ENCODE measurements at places on chromosomes 3 and 15.
A peak's percentile ranks its signal among the peaks of the same experiment; 100 is the strongest.

GRCh38 chr3:52763466-52763865, 7.3 kb downstream of the NEK4 start:
- no peak for DNase-seq

- no peak for DNase-seq
Measured at GRCh38 chr3:170862618-170863374, 7.2 kb downstream of the RPL22L1 start.

DNA sequence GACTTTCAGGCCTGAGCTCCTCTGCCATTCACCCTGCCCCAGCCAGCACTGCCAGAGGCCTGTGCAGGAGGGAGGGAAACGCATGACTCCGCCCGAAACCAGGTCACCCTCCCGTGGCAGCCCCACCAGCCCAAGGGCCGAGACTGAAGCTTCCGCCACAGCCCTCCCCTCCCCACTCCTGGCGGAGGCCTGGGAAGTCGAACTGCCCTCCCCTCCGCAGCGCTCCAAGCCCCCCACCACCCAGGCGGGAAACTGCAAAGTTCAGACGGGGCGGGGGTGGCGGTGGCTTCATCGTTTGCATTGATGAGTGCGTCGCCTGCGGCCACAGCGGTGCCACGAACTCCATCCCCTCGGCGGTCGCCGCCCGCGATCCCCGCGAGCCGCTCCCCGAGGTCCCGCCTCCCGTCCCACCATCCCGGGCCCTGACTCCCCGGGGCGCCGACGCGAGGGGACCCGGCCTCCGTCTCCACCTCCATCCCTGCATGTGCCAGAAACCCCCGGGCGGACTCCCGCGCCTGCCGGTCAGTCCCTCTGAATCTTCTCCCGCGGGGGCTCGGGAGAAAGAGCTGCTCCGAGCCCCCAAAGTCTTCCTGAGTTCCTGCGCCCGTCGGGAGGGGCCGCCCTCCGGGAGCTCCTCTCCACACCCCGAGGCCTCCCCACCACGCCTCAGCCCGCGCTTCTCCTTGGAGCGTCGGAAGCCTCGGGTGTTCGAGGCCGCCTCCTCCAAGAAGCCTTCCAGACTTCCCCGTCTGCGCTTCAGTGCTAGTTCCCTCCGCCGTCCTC, 698 bp downstream of the MELTF start:
- DNase-seq, result no peak

DNA sequence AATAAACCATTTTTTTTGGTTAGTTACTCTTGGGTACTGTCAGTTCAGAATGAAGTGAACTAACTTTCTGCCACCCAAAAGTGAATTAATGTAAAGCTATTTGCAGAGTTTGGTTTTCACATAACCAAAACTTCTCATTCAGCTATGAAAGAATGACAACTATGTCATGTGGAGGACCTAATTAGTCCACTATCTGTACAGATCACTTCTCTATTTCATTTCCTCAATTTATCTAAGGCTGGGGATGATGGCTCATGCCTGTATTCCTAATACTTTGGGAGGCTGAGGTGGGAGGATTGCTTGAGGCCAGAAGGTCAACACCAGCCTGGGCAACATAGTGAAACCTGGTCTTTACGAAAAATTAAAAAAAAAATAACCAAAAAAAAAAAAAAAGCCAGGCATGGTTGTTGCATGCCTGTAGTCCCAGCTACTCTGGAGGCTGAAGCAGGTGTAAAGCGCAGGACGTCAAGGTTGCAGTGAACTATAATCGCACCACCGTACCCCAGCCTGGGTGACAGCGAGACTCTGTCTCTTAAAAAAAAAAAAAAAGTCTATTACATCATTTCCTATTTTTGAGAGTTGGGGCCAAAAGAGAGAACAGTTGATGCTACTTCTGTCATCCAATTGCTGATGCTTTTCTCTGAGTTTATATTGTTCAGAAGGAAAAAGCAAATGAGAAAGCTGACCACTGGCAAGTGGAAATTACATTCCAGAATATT, 8.7 kb downstream of the HYPK start:
- DNase-seq, result no peak

GRCh38 chr3:158728851-158729250, 3.4 kb downstream of the RARRES1 start:
- DNase-seq, result peak; percentile 21

- DNase-seq, result no peak
Measured at GRCh38 chr3:56975567-56975966, 84.9 kb upstream of the SPATA12 start.

DNA sequence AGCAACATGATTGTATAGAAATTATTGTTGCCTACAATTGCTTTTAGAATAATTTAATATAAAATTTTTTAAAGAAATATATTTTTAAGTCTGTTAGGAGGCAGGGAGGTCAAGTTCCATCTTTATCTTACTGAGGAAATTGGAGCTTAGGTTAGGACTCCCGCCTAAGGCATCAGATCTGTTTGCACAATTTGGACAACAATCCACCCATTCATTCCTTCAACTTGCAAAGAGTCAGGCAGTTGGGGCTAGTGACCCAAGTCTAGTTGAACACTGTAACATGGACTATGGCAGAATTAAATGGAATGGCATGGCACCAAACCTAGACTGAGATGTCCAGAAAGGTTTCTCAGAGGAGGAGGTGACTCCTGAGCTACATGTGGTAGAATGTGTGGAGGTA, 149.4 kb upstream of the SETMAR start:
- DNase-seq, result no peak

DNA sequence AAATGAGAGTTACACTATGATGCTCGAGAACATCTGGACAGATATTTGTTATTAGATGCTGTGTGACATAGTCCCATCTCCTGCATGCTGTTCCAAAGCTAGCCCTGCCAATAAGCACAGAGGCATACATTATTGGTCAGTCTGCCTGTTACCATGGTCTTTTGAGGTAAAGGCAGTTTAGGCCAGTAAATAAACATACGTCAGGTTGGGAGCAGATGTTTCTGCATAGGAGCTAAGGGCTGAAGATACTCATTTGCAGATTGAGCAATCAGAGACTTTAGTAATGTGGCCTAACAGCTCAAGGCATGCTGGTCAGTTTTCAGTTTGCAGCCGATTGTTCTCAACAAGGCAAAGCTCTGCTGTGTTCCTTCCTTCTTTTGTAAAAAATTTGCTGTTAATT, 192.9 kb downstream of the ADAMTSL3 start:
- DNase-seq, result no peak

DNA sequence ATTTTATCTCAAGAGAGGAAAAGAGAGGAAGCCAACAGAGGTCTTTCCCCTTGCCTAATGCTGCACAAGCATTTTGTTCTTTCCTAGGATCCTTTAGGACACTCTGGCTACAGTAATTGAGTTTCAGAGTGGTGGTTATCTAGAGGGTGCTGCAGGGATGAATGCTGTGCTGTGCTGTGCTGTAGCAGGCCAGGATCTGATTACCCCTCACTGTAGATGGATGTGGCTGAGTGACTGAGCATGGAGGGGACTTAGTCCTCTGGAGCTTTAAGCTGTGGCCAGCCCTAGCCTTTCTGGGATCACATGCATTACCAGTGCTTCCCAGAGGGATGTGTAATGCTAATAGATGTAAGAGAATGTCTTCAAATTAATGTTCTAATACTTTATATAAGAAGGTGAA, 94.8 kb downstream of the SLC9A9 start:
- no peak for DNase-seq

GRCh38 chr15:66219339-66219738, 34.2 kb downstream of the MEGF11 start:
- no peak for DNase-seq

GRCh38 chr3:125386811-125387210, 11.7 kb upstream of the ZNF148 start:
- DNase-seq, result no peak

GRCh38 chr3:79994397-79994796, 226.6 kb upstream of the ROBO1 start:
- no peak for DNase-seq

- DNase-seq, result no peak
Measured at GRCh38 chr3:188993181-188993580, 178.6 kb upstream of the TPRG1 start.
